ENCODE measurements at places on chromosomes 1 and 21. TPM values are rescaled to one million over a fixed set of nuclear protein-coding genes. Genes with fewer than 3 reads are reported as not detected.

VWA5B1 gene
- total RNA-seq: not detected

KRTAP19-1 gene
- total RNA-seq: not detected

GRCh38 chr1:26719205-26719604, 23.4 kb downstream of the ARID1A start:
- DNase-seq: no peak

TCEA3 gene
- total RNA-seq: 1.7 TPM

TMEM54 gene
- 30.6 TPM for total RNA-seq

GRCh38 chr1:23118957-23119792, 49.5 kb downstream of the LUZP1 start:
- DNase-seq: peak; percentile 30

DNA sequence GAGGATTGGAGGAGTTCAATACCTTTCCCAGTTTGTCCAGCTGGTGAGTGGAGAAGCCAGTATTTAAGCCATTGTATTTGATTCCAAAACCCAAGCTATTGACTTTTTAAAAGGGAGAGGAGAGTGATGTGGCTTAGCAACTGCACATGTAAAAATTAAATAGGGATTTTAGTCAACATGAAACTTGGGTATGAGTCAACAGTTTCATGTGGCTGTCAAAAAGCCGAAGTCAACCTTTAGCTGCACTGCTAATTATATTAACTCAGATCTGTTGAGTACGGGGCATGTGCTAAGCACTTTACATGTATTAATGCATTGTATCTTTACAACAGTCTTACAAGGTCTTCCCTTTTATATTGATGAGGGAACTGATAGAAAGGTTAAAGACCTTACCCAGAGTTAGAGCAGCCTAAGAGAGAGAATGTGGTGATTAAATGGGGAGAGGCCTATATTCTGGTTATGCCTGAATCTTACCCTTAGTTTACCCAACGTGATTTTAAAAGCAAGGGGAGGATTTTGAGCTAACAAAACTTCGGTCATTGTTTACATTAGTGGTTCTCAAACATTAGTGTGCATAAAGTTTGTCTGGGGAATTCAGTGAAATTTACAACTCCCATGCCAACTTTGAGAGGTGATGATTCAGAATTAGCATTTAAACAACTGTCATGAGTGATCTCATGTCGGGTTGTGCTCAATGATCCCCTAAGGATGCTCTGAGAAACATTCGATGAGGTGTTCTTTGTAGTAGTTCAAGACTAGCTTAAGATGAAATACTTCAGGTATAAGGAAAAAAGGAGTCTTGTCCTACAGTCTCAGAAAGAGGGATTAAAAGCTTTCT, 6.9 kb upstream of the SLC35F3 start:
- DNase-seq: no peak

MYOC gene
- total RNA-seq: not detected

CHI3L1 gene
- not detected for total RNA-seq

GRCh38 chr1:166884040-166884642, 8.1 kb upstream of the TADA1 start:
- DNase-seq: peak; percentile 28

GRCh38 chr1:227318016-227318852, at the start of gene CDC42BPA:
TSS of gene CDC42BPA (minus strand) at chr1:227318492. CDS start at chr1:227317182, 1,310 bp downstream.
- DNase-seq: peak; percentile 95

ZBTB8A gene
- total RNA-seq: 12.6 TPM

SH3D21 gene
- 1.5 TPM for total RNA-seq

GRCh38 chr1:158989424-158989823, 20.3 kb upstream of the IFI16 start:
- DNase-seq: no peak

- no peak for DNase-seq
Observed at GRCh38 chr21:23921670-23922418, 1685.4 kb downstream of the MRPL39 start.

KCNE2 gene
- total RNA-seq: not detected

All from dermis blood vessel endothelial cell (primary cell).